Muscle of arm (tissue), 14 donors: ENCODE measurements at places on chromosomes 6 and 20.
A peak's percentile ranks its signal among the peaks of the same experiment; 100 is the strongest.

DNA sequence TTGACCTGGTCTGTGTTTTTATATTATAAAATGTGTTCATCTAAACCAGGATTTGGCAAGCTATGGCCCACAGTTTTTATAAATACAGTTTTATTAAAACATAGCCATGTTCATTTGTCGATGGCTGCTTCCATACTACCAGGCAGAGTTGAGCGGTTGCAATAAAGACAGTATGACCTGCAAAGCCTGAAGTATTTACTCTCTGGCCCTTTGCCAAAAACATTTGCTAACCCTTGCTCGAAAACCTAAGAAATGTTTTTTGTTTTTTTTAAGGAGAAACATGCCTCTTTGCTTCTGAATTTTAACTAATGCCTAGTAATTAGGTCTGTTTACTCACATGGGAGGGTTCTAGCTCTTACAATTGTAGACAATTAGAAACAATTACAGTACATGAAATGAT lies 67.4 kb upstream of the SMIM28 start:
- DNase-seq, result no peak

DNA sequence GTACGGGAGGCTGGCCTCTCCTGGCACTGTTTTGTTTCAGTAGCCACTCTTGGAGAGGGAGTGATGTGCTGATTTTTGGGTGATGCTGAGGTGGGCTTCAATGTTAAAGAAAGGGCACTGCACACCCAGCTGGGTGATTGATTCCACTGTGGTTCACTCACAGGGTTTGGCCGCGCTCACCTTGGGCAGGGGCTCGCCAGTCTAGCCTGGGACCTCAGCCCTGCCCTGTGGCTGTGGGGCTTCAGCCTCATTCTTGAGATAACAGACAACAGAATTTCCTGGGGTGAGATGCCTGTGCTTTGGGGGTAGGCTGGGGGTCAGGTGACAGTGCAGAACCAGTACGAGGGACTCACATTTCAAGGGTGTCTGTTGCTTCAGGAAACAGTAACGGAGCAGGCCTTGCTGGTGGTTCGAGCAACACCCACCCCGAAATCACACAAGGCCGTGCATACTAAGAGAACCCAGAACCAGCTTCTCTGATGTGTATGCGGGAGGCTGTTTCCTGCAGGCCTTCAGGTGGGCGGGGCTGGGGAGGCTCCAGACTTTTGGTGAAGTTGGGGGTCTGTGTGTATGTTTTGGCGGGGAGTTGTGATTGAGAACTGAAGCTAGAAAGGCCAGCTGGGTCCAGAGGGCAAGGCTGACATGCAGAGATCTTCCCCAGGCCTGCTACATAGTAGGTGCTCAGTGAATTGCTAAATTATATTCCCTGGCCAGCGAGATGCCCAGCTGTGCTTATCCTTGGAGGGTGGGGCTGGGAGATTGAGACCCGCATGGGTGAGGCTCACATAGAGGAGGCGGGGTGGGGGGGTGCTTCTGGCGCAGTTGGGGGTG lies 154.2 kb upstream of the RNF24 start:
- DNase-seq, result no peak

DNA sequence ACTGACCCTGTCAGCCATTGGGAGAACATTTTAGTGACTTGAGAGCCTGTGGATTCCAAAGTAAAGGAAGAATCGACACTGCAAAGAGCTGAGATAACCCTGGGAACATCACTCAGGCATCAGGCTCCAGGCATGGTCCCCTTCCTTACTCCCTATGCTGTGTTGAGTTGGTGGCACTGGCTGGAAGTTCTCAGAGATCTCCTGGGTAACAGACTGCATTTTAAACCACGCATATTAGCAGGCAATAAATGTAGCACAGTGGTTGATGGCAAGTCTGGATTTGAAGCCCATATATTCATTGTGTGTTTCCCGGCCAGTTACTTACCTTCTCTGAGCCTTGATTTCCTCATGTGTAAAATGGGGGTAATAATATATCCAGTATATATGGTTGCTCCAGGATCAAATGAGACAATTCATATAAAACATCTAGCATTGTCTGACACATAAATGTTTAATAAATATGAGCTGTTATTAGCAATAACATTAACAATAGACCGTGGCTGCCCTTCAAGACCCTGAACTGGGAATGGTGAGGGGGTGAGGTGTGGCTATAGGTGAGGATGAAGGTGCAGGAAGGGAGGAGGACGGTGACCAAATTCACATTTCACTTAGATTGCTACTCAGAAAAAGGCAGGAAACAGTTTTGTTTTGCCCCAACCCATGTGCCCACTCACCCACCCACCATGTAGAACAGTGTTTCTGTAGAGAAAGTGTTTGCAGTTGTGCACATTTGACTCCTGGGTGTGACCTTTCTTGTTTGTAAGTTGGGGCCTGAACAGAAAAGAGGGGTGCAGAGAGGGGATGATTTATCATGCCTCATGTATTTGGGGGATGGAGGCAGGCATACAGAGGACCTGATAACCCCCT lies 2.1 kb downstream of the PLCG1 start:
- no peak for DNase-seq

- DNase-seq, result peak; percentile 62
Measured at GRCh38 chr6:93418408-93419303, 703 bp downstream of the EPHA7 start.

DNA sequence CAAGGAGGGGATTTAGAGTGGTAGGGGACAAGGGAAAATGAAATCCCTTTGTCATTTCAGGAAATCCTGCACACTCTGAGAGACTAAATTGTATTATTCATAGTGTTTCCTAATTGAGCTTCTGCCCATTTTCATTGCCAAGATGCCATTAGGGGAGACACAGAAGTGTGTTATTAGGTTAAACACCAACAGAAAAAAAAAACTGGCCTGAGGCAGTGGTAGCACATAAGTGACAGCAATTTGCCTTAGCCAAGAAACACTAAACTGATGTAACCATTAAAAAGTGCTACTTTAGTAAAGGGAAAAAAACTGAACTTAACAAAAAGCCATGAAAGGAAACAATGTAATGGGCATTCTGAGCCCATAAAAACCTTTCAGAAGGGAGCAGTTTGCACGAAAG lies 270.5 kb upstream of the PLN start:
- DNase-seq, result no peak

DNA sequence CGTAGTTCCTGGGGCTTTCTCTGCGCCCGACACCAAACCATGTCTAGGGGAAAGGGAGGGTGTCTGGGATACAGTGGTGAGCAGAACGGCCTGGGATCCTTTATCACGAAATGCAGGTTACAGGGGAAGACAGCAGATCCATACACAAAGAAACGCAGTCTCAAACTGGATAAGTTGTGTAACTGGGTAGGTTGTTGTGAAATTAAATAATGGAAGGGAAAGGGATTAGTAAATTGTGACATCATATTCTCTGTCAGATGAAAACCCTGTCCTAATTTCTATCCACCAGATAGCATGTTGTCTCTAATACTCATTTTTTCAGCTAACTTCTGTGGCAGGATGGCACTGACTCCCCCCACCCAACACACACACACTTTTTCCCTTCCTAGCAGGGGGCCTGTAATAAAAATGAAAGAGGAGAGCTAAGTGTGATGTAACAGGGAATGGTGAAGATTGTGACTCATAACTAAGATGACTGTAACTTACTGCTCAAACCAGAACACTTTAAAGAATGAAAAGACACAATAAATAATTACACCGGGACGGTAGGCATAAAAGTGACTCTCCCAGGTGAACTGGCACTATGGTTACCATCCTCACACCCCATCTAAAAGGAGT lies 769 bp upstream of the TRPC4AP start:
- DNase-seq, result no peak

GRCh38 chr20:51760905-51761546 lies 7.2 kb downstream of the ATP9A start:
- no peak for DNase-seq

DNA sequence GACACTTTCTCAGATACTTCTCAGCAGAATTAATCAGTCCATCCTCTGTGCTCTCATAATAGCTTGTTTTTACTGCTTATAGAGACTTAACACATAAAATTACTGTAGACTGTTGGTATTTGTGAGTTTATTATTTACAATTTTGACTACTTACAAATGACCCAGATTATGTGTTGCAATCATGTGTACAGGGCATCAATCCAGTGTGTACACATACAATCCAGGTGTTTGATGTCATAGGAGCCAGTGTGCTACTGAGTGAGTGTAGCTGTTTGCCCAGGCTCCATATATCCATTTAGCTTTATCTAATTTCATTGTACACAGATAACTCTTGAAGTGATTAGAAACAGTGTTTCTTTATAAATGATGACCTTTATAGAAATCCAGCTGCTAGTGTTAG lies 31.3 kb downstream of the TRMT11 start:
- DNase-seq, result no peak

DNA sequence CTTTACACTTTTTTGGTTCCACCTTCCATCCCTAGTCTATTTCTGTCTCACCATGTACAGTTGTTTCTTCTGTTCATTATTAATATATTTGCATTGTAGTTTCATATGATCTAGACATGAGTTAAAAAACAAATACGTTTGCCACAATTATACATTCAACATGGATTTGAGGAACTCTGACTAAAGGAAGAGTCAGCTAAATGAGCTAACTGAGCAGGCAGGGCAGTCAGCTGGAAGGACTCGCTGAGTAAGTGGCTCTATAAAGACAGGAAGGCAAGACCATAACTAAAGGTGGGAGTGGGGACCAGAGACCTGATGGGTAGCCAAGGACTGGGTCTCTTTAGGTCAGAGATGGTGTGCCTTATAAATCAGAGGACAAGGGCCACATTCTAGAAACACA lies 26.3 kb downstream of the TMX4 start:
- DNase-seq, result no peak

GRCh38 chr6:155383913-155384312 lies 69.6 kb upstream of the TFB1M start:
- no peak for DNase-seq

DNA sequence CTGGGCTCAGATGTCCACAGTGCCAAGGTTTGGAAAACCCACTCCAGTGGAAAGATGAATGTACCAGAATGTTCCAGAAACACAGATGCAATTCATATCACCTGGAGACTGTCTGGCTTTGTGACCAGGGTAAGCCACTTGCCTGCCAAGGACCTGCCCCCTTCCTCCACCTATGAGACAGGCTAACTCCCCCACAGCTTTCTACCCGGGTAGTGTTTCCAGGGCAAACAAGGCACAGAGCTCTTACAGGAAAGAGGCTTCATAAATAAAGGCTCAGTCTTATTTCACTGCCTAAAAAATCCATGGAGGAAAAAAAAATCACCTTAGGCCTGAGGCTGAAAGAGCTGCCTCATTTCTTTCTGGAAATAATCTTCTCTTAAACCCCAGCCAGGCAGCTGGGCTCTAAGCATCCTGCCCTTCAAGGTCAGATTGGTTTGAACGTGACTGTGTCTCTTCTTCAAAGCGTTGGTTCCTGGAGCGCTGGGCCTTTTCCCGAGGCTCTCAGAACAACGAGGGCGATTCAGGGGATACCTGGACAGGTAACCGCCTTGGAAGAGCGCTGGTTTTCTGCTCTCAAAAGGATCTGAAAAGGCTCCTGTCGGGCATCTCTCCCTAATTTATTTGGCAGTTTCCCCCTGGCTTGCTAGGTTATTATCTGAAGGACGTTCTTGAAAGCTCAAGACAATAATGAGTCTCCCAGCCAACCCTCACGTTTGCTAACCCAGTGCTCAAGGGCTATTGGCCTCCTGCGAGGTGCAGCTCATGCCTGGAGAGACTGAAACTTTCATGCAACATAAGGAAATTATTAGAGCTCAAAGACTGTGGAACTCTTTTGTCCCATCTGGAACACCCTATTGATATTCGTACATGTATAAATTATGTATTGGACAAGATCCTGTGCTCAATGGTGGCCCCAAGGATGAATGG lies 199.2 kb upstream of the PMEPA1 start:
- DNase-seq, result peak; percentile 34

GRCh38 chr6:116246089-116246488 lies 7.8 kb downstream of the TSPYL4 start:
- no peak for DNase-seq

GRCh38 chr20:32433311-32434021 lies 75.3 kb downstream of the ASXL1 start:
- no peak for DNase-seq

DNA sequence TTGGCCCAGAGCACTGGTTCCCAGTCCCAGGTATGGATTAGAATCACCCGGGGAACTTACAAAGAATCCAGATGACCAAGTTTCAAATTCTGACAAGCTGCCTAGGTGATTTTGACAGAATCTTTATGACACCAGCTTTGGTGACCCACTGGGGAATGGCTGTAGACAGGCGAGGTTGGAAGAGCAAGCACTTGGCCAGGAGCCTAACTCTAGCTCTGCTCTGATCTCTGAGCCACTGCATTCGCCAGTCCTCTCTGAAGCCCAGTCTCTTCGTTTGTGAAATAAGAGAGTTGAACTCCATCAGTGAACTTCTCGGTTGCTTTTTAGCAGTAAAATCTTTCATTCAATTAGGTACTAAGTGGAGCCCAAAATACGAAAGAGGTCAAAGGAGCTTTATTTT lies 161.2 kb downstream of the VEGFA start:
- DNase-seq, result no peak

DNA sequence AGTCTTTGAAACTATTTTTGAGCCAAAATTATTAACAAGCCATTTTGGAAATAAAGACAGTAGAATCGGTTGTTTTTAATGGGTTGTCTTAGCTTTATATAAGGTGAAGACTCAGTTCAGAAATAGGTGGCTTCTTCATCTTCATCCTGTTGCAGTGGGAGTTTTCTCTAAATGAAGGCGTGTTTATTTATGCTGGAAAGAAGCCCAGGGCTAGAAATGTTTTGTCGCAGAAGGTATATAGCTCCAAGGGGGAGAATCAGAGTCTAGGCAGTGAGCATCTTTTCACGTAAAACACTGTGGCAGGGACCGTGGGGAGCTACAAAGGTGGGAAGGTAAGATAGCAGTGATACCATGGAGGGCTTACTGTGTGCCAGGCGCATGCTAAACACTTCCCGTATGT lies 34.3 kb downstream of the FARS2 start:
- DNase-seq, result no peak

GRCh38 chr6:44739181-44739580 lies 351.7 kb downstream of the CDC5L start:
- DNase-seq, result no peak

- no peak for DNase-seq
Measured at GRCh38 chr6:119586250-119586882, 236.8 kb upstream of the MAN1A1 start.
